Brain pericyte (primary cell): ENCODE measurements at places on chromosomes 16 and 17.

GRCh38 chr17:7816926-7817642, 16.9 kb upstream of the KDM6B start:
- DNase-seq, result no peak

DNA sequence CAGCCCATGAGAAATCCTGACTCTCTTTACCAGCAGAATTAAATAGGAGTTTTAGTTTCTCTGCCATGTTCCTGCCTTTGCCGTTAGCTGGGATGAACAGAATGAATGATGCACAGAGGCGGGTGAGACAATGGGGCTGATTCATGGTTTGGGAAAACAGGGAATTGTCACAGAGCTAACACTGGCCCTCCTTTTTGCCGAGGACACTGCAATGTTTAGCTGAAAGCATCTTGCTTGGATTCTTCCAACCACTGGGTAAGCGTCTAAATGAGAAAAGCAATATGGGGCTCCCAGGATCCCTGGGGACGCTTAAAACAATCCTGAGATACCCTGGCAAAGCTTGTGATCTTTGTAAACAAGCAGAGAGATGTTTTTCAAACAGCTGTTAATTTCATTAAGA, 12.8 kb upstream of the PAFAH1B1 start:
- DNase-seq, result no peak

DNA sequence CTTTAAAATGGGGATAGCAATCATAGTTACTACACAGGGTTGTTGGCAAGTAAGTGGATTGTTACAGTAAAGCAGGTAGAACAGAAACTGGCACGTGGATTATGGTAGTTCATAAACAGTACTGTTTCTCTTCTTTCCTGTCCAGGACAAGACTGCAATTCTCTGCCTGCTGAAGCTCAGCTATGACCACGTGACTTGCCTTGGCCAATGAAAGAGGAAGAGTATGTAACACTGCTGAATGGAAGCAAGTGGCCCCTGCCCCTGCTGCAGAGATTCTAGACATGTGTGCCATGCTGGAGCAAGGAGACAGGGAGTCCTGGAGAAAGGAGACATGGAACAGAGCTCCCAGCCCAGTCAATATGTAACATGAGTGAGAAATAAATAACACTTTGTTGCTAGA, 66.6 kb upstream of the TOX3 start:
- no peak for DNase-seq

DNA sequence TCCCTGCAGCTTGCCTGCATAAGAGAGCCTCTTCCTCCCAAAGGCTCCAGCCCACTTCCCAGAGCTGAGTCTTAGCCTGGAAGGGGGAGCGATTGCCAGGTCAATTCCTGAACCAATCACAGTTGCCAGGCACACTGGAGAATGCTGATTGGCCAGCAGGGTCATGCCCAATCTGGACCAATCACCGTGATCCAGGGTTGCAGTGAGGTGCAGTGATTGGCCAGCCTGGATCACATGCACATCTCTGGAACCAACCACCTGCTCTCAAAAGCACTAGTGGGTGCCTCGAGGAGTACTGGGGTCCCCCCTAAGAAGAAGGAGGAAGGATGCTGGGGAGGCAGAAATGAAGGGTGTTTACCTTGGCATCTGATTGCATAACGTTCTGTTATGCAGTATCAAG, 18.4 kb downstream of the NAGPA start:
- DNase-seq, result no peak

DNA sequence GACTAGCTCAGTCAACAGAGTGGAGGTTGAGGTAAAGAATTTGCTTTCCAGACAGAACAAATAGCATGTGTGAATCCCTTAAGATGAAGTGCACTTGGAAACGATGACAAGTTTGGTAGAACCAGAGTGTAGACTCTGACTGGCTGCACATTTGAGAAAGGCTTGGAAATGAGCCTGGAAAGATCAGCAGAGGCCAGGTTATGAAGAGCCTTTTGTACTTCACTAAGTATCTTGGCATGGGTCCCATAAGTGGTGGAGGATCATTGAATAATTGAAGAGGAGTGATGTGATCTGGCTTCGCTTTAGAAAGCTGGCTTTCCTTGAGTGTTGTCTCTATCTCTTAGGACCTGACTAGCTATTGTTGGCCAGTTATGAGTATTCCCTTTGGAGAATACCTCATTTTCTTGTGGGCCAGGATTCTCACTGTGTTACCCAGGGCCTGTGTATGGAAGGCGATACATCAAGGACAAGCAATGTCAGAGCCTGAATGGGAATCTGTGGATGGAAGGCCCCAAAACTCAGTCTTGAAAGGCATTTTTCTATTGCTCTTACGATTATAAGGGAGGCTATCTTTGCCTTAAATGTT, 329.8 kb downstream of the UTP18 start:
- no peak for DNase-seq

GRCh38 chr16:27355610-27356009, 41.8 kb downstream of the IL4R start:
- no peak for DNase-seq

DNA sequence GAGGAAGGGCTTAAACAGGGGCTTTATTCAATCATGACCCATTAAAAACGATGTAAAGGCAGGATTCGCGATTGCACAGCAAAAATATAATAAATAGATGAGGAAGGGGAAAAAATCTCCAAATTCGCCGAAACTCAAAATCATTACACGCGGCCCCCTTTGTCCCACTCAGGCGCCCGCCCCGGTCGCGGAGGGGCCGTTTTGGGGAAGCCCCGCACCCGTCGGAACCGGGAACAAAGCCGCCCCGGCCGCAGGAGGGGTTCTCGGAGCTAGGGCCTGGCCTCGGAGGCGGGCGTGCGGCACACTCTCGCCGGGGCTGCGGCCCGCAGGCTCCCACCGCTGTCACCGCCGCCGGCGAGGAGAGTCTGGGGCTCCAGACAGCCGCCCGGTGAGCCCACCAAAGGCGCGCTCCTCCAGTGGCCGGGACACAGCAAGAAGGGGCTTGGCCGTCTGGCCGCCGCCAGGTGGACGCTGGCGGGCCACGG, 521 bp downstream of the C16orf87 start:
- no peak for DNase-seq

DNA sequence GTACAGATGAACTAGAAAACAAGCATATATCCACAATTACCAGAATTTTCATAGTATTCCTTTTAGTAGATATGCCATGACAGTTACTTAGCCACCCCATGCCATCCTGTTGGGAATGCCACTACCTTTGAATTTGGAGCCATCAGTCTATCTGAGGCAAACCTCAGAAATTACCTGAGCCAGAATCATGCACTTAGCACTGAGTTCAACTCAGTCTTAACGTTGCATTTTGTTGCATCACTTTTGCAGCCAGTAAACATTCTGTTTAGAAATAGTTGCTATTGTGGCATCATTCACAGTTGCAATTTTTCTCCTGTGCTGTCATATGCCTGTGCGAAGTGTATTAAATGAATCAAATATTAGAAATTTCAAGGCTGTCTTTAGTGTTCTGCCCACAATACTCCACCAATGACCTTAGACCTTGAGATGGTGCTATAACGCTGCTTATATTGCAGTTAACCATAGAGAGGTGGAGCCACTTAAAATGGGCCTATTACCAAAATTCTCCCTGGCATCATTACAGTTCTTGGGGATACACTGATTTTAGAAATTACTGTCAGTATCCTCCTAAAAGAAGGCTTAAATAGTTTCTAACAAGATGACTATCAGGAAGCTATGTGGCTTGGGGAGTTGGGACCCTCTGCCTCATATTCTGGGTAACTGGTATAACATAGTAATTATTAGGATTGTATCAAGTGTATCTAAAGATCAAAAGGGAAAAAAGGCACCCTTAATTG, 11.1 kb downstream of the PTRH2 start:
- DNase-seq, result no peak

GRCh38 chr17:36827081-36827480, 110.2 kb upstream of the LHX1 start:
- DNase-seq, result no peak

DNA sequence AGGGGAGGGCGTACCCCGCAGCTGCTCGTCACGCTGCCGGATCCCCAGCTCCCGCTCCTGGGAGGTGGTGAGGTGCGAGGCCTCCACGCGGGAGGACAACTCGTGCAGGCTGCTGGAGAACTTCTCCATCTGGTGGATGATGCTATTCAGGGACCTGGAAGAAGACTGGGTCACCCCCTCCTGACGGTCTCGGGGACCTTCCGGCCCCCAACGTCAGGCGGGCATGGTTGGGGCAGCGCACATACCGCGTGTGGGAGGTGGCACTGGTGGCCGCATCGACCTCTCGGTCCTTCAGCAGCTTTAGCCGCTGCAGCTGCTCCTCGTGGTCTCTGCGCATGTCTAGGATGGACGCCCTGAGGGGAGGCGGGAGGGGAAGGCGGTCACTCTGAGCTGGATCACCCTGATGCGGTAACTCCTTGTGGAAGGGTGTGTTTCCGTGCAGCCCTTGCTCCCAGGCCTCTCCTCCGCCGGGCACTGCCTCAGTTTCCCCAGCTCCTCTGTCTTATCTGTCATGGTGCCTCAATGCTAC, 13.3 kb upstream of the MRPL38 start:
- DNase-seq, result no peak

DNA sequence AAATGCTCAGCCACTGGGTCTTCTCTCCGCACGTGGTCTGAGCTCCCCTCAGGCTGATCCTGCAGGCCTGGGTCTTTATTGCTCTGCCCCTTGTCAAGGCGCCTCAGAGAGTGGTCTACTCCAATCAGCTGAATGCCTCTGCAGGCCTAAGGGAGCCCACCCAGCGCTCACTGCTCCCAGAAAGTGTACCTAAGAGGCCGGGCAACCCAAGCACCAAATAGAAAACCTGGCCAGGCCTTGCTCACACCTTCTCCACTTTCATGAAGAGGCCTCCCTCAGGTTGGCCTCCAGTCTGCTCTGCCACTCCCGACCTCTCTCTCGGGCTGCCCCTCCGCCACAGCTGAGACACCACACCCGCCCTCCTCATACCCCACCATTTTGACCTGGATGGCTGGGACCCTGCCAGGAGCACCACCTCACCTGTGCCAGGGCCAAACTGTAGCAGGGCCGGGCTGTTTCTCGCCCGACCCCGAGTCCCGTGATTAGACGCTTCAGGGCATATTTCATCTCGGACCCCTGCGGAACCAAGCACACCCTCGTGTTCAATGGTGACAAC, 665 bp downstream of the MYBBP1A start:
- no peak for DNase-seq

DNA sequence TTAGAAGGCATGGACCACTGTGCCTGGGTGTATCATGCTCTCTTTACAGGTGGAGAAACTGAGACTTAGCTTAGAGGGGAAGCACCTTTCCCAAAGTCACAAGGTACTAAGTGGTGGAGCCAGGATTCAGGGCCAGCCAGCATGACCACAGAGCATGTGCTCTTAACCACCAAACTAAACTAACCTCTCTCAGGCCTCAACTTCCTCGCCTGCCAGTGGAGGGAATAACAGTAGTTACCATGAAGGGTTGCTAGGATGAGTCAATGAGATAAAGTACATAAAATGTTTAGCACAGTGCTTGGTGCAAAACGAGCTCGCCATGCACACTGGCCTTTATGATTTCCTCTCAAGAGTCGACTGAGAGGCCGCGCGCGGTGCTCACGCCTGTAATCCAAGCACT, 6.4 kb upstream of the MYO1C start:
- no peak for DNase-seq

- no peak for DNase-seq
Observed at GRCh38 chr17:74971069-74971841, 1.3 kb downstream of the HID1 start.

DNA sequence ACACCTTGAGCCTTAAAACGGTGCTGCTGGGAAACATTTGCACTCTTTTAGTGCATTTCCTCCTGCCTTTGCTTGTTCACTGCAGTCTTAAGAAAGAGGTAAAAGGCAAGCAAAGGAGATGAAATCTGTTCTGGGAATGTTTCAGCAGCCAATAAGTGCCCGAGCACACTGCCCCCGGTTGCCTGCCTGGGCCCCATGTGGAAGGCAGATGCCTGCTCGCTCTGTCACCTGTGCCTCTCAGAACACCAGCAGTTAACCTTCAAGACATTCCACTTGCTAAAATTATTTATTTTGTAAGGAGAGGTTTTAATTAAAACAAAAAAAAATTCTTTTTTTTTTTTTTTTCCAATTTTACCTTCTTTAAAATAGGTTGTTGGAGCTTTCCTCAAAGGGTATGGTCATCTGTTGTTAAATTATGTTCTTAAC, 4.4 kb downstream of the SOX9 start:
- no peak for DNase-seq

DNA sequence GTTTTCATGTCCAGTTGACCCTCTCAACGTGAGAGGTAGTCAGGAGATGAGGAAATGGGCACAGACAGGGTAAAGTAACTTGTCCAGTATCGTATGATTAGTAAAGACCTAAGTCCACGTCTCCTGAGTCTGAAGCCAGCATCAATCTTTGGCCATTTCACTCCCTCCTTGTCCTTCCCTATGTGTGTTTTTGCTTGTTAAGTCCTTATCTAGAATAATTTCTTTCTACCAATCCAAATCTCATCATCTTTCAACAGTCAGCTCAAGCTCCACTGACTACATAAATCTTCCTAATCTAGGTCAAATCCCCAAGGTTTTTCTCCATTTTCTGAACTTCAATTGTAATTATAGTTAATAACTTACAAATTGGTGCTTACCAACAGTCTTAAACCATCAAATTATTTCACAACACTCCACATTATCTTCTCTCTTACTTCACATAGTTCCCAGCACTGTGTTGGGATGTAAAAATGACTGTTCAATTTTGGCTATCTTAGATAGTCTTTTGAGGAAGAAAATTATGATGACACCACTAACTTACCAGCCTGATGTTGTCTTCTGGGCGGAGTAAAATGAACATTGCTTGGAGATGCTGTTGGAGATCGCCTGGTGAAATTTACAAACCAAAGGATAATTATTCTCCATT, 72.3 kb upstream of the CORO6 start:
- DNase-seq, result no peak

DNA sequence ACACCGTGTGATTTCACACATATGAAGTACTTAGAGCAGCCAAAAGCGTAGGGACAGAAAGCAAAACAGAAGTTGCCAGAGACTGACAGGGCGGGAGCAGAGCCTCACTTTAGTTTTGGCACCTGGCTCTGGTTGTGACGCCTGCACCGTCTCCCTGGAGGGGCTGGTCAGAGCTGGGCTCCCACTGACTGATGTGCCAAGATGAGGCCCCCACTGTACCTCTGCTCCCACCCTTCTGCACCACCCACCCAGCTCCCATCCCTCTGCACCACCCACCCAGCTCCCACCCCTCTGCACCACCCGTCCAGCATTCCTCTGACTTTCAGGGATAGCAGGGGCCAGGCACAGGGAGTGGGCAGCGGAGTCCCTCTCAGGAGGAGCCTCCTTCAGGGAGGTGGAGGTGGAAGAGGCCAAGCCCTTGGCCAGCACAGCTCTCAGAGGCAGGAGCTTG, 3.2 kb upstream of the PRSS21 start:
- DNase-seq, result no peak
